Activated CD4-positive, alpha-beta T cell treated with anti-CD3 and anti-CD28 coated beads, Interleukin-2, amount 10 ng/mL, durations not matched to agents 7 days and 5 days (primary cell): ENCODE measurements at places on chromosomes 3 and 15. TPM values are rescaled to one million over a fixed set of nuclear protein-coding genes. Genes with fewer than 3 reads are reported as not detected.

The ZNF660 gene
- not detected for total RNA-seq

The SYNPR gene
- total RNA-seq = not detected

The A4GNT gene
- total RNA-seq = not detected

The ADGRG7 gene
- not detected for total RNA-seq

The TEX55 gene
- not detected for total RNA-seq

The FBXO40 gene
- not detected for total RNA-seq

The NDN gene
- total RNA-seq = 2.4 TPM

The CELSR3 gene
- 8.6 TPM for total RNA-seq

The RBPMS2 gene
- total RNA-seq = not detected

The GPR176 gene
- total RNA-seq = not detected

The ERICH6 gene
- total RNA-seq = 0.81 TPM

The LYZL4 gene
- total RNA-seq = not detected

The CADM2 gene
- total RNA-seq = not detected

The HMCES gene
- total RNA-seq = 51.2 TPM

The SAMMSON gene
- not detected for total RNA-seq

The CACNA2D3 gene
- not detected for total RNA-seq

The IL17RD gene
- not detected for total RNA-seq

The SNTN gene
- total RNA-seq = not detected

The SLC28A1 gene
- not detected for total RNA-seq

The PTX3 gene
- not detected for total RNA-seq

The DZIP1L gene
- 0.37 TPM for total RNA-seq

The MYEF2 gene
- 23.3 TPM for total RNA-seq

The SAXO2 gene
- 14.3 TPM for total RNA-seq

The ANKUB1 gene
- not detected for total RNA-seq

The ZIC1 gene
- total RNA-seq = not detected

The FETUB gene
- not detected for total RNA-seq

The CAMK2N2 gene
- total RNA-seq = not detected

The MINAR1 gene
- 0.40 TPM for total RNA-seq

The ERC2 gene
- not detected for total RNA-seq

The NOX5 gene
- not detected for total RNA-seq

The TGM4 gene
- total RNA-seq = not detected

The LRRC2 gene
- total RNA-seq = 0.27 TPM

The PLA2G4D gene
- total RNA-seq = not detected

The SCN11A gene
- total RNA-seq = 0.05 TPM

The KLF15 gene
- not detected for total RNA-seq

The LRRIQ4 gene
- total RNA-seq = not detected

The IL5RA gene
- total RNA-seq = not detected

The DAZL gene
- not detected for total RNA-seq

The PLOD2 gene
- not detected for total RNA-seq

The IGSF11 gene
- total RNA-seq = 2.0 TPM

The SCG5 gene
- total RNA-seq = 3.7 TPM

The POMGNT2 gene
- 6.7 TPM for total RNA-seq

The MST1R gene
- total RNA-seq = 4.1 TPM

The CPLX3 gene
- total RNA-seq = 0.19 TPM

The ARPIN gene
- total RNA-seq = not detected

The TP53BP1 gene
- 22.9 TPM for total RNA-seq

The DNAH12 gene
- 0.10 TPM for total RNA-seq

The WWTR1 gene
- total RNA-seq = 0.77 TPM

The ST8SIA2 gene
- not detected for total RNA-seq

The C2CD4B gene
- total RNA-seq = not detected

The AADACL2 gene
- total RNA-seq = not detected
